Muscle of back (tissue), 13 donors: ENCODE measurements at places on chromosomes 3 and 15.

DNA sequence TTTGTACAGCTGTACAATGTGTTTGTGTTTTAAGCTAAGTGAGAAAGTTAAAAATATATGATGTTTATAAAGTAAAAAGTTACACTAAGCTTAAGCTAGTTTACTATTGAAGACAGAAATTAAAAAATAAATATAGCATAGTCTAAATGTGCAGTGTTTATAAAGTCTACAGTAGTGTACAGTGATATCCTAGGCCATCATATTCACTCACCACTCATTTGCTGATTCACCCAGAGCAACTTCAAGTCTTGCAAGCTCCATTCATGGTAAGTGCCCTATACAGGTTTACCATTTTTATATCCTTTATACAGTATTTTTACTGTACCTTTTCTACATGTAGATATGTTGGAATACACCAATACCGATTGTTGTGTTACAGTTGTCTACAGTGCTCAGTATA, 553.2 kb upstream of the TBL1XR1 start:
- no peak for DNase-seq

DNA sequence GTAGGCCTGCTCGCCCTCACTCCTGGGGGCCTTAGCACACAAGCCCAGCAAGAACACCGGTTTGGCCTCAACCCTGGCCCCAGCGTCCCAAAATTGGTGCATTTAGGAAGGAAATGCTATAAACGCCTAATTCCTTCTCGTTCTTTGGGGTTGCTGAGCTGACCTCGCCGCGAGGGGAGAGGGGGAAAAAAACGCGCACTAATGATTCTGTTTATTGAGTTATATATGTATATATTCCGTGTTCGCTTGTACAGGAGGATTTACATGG, 3.9 kb downstream of the FEZF2 start:
- no peak for DNase-seq

- no peak for DNase-seq
Measured at GRCh38 chr15:66655997-66656396, 46.0 kb upstream of the SMAD6 start.

GRCh38 chr3:149004622-149005021, 13.3 kb downstream of the GYG1 start:
- no peak for DNase-seq
